NCI-H1436 (cell line): ENCODE measurements at places on chromosomes 12 and 14.

- DNase-seq, result no peak
Measured at GRCh38 chr14:36068777-36069534, 107.6 kb downstream of the PTCSC3 start.

DNA sequence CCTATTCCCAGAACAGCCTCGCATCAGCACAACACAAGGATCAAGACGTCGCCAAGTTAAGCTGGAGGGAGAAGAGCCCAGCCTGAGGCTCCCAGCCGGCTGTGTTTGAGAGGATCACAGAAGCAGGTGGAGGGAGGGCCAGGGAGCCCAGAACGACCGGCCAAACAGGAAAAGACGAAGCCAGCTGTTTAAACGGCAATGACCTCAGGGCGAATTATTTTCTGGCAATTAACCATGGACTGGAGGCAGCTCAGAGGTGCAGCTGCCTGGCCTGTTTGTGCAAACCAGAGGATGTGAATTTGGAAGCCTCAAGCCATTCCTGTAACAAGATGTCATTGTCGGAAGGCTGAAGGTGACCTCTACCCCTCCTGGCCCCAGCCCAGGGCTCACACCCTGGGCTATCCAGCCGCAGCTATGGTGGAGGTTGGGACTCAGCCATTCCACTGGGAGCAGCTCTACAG, 175.8 kb upstream of the PRMT8 start:
- DNase-seq, result no peak

DNA sequence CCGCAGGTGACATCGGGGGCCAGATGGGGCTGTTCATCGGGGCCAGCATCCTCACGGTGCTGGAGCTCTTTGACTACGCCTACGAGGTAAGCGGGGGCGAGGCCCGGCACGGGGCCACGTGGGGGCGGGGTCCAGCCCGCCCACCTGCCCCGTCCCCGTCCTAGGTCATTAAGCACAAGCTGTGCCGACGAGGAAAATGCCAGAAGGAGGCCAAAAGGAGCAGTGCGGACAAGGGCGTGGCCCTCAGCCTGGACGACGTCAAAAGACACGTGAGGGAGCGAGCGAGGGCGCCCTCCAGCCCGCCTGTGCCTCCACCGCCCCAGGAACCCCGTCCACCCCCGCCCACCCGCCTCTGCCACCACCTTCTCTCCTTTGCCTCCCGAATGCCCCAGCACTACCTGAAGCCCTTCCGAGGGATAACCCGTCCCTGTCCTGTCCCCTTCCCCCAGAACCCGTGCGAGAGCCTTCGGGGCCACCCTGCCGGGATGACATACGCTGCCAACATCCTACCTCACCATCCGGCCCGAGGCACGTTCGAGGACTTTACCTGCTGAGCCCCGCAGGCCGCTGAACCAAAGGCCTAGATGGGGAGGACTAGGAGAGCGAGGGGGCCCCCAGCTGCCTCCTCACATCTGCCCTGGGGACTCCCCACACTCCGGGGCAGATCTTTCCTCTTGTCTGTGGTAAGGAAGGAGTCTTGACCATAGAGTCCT, 3.9 kb upstream of the SMARCD1 start:
- DNase-seq, result no peak

GRCh38 chr14:21965042-21965441, 291.4 kb upstream of the OR4E1 start:
- no peak for DNase-seq

- DNase-seq, result no peak
Measured at GRCh38 chr12:7483343-7483742, 20.2 kb downstream of the CD163 start.
